KBM-7 (cell line): ENCODE measurements at places on chromosomes 11 and 22.
A peak's percentile ranks its signal among the peaks of the same experiment; 100 is the strongest.

DNA sequence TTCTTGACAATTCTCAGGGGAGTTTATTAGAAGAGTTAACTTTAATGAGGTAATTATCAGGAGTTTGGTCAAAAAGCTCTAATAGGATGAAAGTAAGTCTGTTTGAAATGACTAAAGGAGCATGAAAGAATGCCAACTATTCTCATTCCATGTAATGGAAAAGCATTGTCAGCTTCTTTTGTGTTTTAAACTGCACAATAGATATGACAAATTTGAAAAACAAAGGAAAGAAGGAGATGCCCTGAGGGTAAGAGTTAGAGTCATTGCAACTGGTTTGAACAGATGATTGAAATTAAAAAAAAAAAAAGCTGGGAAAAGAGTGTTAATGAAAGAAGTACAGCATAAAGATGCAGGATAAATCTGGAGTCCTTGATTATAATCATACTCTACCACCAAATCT, 296.8 kb upstream of the FOLH1 start:
- no peak for DNase-seq

DNA sequence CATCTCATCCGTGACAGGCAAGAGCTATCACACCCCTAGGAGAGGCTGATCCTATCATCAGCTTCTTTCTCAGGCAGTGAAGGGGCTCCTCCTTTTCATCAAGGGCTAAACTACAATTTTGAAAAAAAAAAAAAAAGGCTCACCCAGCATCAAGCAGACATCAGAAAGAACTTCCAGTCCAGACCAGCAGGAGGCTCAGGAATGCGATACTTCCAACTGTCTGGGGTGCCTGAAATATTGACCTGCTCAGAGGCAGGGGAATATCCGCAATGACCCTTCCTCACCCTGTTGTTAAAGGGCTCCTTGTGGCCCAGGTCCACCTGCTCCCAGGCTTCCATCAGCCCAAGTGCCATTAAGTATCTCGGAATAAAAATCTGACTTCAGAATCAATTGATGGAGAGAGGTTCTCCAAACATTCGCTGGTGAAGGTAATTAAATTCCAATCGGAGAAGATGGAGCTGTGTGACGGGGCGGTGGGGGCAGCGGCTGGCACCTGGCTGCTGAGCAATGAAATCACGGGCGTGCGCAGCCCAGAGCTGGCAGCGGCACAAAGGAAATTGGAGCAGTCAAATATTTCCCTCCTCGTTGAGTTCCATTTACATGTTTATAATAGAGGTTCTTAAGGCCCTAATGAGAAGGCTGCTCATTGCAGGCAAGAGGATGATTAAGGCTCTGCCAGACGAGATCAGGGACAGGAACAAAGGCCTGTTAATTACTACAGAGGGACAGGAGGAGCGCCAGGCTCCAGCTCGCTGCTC, 69.0 kb upstream of the THY1 start:
- DNase-seq = no peak

DNA sequence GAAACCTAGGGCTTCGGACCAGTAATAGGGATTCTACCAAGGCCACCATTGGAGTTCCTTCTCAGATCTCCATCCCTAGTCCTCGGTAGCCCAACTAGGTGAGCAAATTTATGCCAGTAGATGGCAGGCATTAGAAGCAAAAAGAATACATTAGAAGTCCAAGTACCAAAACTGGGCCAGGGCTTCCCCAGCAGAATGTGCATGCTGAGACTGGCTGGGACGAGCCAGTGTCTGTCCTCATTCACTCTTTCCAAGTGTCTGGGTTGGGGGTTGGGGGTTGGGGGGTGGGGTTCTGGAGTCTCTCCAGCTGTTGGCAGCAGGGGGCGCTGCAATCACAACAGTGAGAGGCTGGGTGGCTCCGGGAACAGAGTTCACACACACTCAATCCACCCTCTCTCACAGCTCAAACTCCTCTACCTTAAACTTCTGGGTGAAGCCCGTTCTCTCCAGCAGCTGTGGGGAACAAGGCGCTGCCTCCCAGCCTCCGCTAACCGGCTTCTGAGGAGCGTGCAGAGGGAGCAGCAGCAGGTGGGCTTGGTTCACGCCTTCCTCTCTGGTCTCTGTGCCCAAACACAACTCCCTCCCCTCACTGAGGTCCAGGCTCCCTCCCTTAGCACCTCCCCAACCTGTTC, 57.5 kb downstream of the BTG4 start:
- peak; percentile 30 for DNase-seq

DNA sequence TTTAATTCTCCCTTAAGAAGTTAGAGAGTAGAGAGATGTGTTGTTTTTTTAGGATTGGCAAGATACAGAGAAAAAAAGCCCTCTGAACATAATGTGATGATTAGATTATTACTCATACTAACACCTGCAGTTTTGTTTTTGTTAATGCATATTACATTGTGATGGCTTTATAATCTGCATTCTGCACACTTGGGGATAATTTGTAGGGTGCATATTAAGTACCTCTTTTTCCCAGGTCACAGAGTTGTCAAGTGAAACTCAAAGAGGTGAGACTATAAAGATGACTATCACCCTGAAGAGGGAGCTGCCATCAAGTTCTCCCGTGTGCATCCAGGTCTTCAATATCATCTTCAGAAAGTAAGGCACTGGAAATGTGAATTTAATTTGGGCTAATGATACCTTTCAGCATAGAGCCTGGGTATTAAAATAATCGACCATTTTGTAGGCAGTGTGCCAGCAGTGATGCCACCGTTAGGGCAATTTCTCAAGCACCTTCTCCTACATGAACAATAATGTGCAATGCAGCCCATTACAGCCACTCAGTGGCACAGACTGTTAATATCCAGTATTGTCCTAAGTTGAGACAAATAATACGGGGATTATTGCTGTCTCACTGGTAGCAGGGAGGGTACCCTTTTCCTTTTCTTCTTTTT, 16.2 kb downstream of the PIWIL4 start:
- DNase-seq = no peak

DNA sequence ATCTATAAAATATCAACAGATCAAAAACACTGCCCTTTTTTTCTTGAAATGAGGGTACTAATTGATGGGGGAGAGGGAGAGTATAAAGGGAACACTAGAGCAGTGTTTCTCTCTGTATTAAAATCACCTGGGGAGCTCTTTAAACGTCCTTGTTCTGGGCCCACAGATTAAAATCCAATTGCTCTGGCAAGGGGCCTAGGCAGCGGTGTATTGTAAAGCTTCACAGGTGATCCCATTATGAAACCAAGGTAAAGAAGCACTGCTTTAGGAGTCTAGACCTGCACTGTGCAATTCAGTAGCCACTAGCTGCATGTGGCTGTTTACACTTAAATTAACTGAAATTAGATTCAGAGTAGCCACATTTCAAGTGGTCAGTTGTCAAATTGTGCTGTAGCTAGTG, 3.0 kb downstream of the AQP11 start:
- DNase-seq = no peak

DNA sequence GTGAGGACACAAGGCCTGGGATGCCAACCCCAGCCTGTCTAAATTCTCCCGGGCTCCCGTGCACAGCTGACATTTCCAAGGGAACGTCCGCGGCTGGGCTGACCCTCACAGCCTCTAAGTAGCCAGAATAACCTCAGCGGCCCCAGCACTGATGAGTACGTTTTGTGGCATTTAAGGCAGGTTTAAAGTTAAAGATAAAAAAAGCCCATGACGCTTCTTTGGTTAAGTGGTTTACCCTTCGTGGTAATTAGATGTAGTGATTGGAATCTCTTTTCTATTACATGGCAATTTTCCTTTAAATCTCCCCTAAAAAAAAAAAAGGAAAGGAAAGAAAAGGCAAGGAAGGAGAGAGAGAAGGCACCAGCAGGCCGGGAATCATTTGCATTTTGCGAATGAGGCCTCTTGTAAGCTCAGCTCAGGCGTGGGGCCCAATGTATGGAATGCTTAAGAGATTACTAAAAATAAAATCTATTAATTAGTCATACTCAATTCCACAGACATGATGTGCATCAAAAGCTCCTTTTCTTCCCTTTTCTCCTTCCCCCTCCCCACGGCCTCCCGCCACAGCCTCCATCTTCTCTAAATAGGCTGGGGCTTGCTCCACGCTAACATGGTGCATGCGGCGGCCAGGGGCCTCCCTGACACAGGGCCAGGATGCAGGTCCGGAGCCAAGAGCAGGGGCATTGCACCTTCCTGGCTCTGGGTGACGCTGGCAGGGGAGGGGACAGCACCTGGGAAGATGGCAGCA, 44.1 kb downstream of the MACROD1 start:
- DNase-seq = no peak

GRCh38 chr11:122572592-122572991, 82.9 kb upstream of the UBASH3B start:
- DNase-seq = no peak

- peak; percentile 38 for DNase-seq
Observed at GRCh38 chr11:14529321-14529720, 9.1 kb upstream of the PSMA1 start.

- peak; percentile 44 for DNase-seq
Observed at GRCh38 chr11:118572981-118573550, 857 bp downstream of the ARCN1 start.

DNA sequence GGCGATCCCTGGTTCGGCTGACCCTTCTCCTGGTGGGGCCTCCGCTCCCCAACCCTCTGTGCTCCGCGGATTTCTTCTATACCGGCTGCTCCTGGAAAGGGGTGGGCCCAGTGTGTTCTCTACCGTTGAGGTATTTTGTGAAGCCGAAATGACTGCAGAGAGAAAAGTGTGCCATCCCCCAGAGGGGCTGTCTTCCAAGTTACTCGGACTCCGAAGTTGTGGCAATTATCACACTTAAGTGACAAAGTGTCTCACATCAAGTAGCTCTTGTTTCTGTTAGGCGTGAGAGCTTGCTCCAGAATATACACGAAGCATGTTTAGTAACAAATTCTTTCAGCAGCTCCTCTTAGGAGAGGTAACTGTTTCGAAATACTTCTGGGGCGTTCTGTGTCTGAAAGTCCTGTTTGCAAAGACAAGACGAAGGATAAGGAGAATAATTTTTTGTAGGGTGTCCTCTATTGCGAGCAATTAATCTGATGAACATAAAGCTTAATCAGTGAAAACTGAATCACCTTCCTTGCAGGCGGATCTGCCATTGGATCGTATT, 434 bp downstream of the XPNPEP3 start:
- no peak for DNase-seq

GRCh38 chr11:130000552-130001176, 2.0 kb downstream of the PRDM10 start:
- DNase-seq = no peak

DNA sequence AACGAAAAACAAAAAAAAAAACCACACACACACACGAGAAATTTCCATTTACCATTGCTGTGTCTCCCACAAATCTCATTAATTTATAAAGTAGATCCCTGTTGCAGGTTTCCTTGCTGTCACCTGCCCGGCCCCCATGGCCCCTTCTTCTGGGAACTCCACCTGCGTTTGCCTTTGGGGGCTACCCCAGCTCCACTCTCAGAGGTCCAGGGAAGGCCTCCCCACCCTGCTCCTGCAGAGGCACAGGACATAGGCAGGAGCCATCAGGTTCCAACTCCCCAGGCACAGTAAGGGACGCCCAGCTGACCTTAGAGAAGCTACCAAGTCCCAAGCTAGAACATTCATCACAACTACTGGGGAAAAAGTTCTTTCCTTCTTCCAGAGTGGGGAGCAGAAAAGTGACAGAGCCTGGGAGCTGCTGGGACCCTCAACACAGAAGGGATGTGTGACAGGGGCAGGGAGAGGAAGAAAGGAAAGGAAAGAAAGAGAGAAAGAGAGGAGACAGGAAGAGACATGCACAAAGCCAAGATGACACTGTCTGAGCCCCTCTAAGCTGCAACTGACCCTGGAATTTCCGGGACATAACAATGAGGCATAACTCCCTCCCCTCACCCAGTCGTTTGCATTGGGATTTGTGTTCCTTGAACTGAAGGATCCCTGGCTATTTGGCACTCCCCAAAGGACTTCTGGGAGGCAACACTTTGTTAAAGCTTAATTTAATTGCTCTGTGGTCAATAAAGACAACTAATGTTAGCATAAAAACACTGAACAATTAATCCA, 175.7 kb downstream of the SHANK2 start:
- no peak for DNase-seq

DNA sequence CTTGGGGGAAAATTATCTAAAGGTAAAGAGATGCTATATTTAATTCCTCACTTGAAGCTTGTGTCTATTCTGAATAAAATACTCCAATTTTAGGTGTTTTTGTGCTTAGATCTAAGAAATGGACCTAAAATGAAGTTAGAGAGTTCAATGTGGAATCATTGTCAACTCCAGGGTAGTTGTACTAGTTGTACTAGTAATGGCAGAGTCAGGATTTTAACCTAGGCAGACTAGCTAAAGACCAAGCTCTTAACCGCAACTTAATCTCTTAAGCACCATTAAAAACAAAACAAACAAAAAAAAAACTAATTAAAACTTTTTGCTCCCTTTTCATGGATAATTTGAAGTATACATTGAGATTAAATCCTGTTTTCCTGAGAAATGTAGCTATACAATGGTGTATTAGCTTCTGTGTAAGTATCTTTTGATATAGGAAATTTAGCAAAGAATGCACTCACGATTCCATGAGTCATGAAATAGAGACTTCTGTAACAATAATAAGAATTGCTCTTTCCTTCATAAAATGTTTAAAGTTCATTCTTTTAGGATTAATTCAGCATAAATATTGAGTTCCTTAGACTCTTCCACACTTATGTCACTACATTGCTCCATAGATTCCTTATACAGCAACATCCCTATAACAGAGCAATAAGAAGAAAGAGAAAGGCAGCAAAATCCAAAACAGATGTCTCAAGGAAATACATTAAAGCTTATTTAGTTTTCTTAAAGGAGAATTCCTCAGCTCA, 26.5 kb upstream of the SOX6 start:
- no peak for DNase-seq

GRCh38 chr11:88119561-88119960, 55.7 kb downstream of the RAB38 start:
- no peak for DNase-seq

DNA sequence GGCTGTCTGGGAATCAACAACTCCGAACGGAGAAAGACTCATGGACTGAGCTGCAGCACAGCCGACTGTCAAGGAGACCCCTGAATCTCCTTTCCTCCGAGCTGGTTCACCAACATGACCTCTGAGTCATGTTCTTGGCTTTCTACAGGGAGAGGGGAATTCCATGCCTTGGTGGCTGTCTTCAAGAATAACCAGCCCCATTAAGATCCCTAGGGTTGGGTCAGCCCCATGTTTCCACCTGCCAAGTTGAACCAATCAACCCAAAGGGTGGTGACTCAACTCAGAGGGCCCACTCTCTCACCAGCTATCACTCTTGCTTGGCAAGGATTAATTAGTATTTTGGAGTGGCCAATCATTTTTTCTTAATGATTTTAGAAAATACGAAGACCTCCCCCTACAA, 28.3 kb upstream of the IGSF22 start:
- DNase-seq = no peak
